ENCODE measurements at places on chromosomes 4 and X. TPM values are rescaled to one million over a fixed set of nuclear protein-coding genes. Genes with fewer than 3 reads are reported as not detected.
A peak's percentile ranks its signal among the peaks of the same experiment; 100 is the strongest.

The CYTL1 gene
- 12.5 TPM for total RNA-seq

The VEGFD gene
- 1.6 TPM for total RNA-seq

The TEX13B gene
- total RNA-seq, result not detected

The STATH gene
- not detected for total RNA-seq

- DNase-seq, result no peak
These were observed 674.3 kb upstream of the MAGEB2 start for GRCh38 chrX:29541038-29541437.

- DNase-seq, result no peak
These were observed 18.8 kb downstream of the RGN start for GRCh38 chrX:47097018-47097417.

DNA sequence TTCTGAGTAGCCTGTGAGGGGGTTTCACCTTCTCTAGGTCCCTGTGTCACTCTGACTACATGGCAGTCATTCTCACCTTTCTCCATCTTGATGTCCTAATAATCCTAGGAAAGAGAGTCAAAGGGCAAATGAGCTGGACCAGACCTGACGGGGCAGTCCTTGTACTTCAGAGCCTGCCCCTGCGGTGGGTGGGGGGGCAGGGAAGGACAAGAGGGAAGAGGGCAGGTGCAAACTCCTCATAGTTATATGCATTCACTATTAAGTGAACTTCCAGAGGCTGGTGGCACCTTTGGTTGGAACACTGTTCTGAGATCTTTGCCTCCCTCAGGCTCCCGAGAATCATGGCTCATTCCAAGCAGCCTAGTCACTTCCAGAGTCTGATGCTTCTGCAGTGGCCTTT is at the start of gene AWAT1:
AWAT1 (plus strand) TSS at position 301 of the 400 bp plus-strand sequence; CDS start at position 342, 41 bp downstream.
- no peak for DNase-seq

- peak; percentile 15 for DNase-seq
These were observed 658 bp downstream of the ATP6AP2 start for GRCh38 chrX:40581336-40581920.

DNA sequence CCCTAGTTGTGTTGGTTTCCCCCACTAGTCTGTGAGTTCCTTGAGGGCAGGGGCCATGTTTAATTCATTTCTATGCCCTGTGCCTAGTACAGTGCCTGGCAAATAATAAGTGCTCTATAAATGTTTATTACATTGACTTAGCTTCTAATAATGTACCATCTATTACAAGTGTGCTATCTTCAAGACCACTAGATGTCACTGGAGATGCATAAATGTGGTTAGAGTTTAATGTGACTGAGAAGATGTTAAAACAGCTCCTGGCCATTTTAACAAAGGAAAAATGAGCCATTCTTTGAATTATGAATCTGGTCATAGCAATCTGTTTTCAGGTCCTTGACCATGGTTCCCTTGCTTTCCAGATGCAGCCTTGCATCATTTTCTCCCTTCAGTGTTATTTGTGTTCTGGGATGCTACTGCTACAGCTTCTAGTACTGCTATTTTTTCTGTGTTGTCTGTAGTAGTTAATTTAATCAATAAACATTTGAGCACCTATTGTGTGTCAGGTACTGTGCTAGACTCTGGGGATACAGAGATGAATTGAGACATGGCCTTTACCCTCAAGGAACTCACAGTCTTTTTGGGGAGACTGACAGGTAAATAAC is 43.2 kb downstream of the SLC9A6 start:
- peak; percentile 82 for DNase-seq

GRCh38 chrX:101460669-101461068 is 24.6 kb upstream of the ARMCX4 start:
- no peak for DNase-seq

DNA sequence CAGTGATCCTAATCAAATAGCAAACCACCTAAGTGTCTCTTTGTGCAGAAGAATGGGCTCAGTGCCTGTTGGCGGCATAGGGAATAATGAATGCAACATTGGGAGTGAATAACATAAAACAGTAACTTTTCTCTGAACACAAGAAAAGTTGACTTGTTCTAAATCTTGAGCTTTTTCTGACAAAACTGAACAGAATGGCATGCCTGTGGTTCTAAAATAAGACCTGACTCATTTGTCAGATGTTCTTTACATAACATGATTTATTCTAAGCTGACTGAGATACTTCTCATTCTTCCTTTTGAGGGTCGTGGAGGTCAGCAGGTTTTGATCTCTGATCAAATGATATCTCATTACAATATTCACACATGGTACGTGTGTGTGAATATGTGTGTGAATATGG is 165.4 kb upstream of the WDR1 start:
- peak; percentile 56 for DNase-seq

DNA sequence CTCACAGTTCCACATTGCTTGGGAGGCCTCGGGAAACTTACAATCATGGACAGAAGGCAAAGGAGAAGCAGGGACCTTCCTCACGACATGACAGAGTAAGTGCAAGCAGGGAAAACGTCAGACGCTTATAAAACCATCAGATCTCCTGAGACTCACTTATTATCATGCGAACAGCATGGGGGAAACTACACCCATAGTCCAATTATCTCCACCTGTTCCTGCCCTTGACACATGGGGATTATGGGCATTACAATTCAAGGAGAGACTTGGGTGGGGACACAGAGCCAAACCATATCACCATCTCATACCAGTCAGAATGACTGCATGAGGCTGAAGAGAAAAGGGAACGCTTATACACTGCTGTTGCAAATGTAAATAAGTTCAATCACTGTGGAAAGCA is 1066.9 kb upstream of the PCDH7 start:
- DNase-seq, result no peak

DNA sequence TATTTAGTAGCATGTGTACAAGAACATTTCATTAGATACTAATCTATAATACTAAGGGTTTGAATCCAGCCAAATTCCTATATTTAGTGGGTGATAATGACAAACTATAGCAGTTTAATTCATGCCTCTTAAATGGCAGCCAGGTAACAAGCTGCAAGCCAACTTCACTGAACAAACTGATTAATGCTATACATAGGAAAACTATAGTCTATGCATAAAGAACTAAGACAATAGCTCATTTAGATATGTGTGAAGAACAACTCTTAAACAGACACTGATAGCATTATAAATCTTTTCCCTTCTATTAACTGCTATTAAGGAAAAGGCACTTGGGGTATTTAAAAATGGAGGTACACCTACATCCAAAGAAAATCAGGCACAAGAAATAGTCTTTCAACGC is 19.1 kb downstream of the ACSL1 start:
- DNase-seq, result no peak

GRCh38 chr4:6391852-6392188 is 80.6 kb downstream of the PPP2R2C start:
- DNase-seq, result no peak

GRCh38 chrX:123184219-123184865 is at the start of gene GRIA3:
Gene GRIA3 (plus strand): TSS chrX:123184278. CDS start chrX:123184536, 258 bp downstream.
- DNase-seq, result peak; percentile 58

- no peak for DNase-seq
These were observed 2.9 kb downstream of the SLC30A9 start for GRCh38 chr4:41992967-41993857.

DNA sequence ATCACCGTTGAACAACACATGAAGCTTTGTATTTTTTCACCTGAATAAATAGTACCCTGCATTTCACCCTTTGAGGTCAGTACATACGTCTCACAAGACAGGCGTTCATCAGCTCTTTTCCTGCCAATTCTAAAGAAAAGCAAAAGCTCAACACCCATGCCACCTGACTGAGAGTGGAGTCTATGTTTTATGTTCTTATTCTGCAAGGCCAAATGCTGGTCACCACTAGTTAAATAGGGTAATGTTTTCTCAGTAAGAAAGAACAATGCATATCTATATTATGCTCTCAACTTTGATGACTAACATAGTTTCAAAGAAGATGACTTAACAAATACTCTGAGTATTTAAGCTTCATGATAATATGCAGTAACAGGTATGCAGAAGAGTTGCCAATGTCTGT is 336.3 kb upstream of the BMP3 start:
- peak; percentile 7 for DNase-seq

DNA sequence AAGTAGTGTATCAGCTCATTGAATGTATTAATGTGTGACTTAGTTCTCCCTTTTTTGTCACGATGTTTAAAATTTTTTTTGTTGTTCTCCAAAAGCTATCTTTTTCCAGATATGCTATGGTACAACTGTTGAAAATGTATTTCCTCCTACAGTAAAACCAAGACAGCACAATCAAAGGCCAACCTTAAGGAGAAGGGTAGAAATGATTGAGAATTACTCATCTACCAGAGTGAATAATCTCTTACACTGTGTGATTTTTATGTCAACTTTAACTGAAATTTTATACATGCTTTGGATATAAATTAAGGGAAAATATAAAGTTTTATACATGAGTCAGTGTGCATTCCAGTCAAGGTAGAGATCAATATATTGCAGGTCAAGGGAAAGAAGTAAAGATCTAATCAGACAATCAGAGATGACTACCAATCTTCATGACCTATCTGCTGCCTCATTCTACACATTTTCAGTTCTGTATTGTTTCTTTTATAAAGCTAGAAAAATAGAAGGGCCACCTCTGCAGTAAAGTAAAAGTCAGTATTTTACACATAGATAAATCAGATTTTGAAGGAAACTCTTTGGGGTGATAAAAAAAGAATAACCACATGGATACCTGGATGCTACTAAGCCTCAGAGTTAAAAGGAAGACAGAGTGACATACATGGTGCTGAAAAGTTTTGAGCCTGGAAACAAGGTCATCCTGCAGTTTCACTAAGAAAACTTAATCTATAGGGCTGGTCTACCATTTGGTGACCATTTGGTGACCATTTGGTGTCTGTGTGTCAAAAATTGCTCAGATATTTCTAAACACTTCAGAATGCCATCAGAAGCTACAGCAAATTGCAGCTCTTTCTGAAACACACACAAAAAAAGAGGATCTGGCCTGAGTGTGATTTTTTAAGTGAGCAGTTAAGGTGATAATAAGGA is 1.6 kb downstream of the FAM13A start:
- no peak for DNase-seq

DNA sequence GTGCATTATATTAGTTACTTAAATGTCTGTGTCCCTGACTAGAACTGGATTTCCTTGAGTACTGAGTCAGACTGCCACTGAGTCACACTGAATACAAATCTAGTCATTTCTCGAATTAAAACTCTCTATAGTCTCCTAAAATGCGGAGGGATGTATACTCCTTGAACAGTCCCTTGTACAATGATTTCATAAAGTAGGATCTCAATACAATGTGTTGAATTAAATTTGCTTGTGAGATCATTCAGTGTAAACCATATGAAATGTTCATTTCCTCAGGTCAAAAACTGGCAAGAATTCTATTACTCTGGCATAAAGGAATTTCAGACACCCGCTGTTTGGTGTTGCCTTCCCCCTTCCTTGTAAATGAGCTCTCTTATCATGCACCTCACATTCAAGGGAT is 17.5 kb upstream of the FAM241A start:
- peak; percentile 30 for DNase-seq

GRCh38 chr4:129788486-129788885 is 692.5 kb downstream of the C4orf33 start:
- DNase-seq, result no peak

DNA sequence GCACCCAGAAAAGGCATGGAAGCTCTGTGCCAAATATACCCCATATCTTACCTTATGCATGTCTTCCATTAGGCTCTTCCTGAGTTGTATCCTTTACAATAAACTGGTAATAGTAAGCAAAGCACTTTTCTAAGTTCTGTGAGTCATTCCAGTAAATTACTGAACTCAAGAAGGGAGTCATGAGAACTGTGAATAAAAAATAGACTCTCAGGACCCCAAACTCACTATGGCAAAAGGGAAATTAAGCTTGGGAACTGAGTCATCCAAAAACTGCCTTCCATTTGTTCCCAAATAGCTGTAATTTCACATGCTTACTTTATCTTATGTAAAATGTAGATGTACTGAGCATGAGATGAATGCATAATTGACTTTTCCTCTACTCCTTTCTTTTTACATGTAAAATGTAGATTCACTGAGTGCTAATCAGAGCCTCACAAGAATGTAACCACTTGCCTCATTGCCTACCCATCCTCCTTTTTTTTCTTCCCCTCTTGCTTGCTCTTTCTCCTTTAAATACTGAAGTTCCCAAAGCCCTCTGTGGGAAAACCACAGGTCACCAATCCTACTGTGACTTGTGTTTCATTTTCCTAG is 8.1 kb downstream of the TCEAL3 start:
- DNase-seq, result no peak

DNA sequence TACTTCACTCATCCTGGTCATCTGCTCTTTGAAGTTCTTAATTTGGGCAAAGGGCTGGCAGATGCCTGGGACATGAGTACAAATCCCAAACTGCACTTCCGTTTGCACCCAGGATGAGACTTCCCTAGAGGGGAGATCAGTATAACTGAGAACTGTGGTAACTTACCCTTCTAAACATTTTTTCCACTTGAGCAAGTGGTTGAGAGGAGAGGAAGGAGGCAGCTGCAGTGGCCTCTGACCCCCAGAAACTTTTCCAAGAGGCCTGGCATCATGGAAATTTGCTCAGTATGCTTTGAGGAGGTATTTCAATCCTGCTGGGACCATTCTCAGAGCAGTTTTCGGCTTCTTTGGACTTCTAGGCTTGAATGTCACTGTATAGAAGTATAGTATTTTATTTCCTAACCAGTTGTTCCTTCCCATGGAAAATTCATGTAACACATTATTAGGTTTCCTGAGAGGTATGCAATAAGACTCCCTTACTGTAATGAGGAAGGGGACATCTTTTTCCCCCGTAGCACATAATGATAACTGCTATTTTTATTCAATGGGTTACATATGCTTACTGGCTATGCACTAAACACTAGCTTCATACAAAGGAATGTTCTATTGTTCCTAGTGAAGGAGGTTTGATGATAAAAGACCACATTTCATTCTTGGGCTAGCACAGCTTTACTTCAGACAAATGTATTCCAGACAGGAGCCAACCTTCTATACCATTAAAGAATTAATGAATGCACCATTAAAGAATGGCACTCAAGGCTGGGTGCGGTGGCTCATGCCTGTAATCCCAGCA is 129.3 kb downstream of the SHROOM3 start:
- peak; percentile 73 for DNase-seq

DNA sequence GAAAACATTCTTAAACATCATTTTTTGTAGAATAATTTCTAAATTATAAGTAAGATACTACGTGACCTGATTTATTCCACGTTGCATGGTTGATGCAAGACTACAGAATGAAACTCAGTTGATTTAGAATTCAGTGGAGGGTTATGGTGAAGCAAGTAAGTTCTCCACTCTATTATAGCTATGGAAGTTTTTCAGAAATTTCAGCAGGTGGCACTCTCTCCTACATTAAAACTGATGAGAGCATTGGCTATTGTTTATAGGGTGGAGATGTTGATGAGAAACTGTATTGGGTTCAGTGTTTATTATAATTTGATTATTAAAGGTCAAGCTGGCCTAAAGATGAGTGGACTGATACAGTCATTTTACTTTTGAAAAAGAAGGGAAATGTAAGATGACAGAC is 88.0 kb downstream of the FNIP2 start:
- DNase-seq, result peak; percentile 76

GRCh38 chr4:180669680-180670079 is 1573.5 kb upstream of the TENM3 start:
- DNase-seq, result no peak

DNA sequence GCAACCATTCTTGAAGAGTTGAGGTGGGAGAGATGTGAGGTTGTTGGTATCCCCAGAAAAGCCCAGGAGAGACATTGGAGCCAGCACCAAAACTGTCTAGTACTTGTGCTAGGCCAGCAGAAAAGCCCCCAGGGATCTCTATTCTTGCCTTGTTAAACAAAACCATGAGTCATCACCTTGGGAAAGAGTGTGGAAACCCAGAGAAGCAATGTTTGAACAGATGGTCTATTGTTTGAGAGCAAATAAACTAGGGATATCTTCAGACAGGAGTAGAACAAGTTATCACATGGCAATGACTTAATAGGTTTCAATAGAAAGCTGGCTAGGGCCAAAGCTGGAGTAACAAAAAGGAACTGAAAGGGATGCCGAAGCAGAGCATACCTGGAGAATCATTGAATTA is 195.7 kb upstream of the CASK start:
- peak; percentile 89 for DNase-seq
